ENCODE measurements at places on chromosomes 2 and 18. TPM values are rescaled to one million over a fixed set of nuclear protein-coding genes. Genes with fewer than 3 reads are reported as not detected.

DNA sequence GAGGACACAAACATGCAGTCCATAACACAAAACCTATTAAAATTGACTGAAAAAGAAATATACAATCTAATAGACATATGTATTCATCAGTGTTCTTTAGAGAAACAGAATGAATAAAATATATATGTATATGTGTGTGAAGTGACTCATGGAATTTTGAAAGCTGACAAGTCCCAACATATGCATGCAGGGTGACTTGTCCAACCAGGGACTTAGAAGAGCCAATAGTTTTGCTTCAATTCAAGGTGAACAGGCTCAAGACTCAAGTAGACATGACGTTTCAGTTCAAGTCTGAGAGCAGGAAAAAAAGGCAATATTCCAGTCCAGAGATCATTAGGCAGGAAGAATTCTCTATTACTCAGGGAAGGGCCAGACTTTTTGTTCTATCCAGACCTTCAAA lies 271.2 kb upstream of the SETBP1 start:
- H3K4me1 ChIP-seq: no peaks in the 10 kb centered on the region
- H3K27ac ChIP-seq: no peak overlapping the region
- H3K27me3 ChIP-seq: no peaks in the 10 kb centered on the region
- no peak for DNase-seq
- H3K4me3 ChIP-seq: no peak overlapping the region

DNA sequence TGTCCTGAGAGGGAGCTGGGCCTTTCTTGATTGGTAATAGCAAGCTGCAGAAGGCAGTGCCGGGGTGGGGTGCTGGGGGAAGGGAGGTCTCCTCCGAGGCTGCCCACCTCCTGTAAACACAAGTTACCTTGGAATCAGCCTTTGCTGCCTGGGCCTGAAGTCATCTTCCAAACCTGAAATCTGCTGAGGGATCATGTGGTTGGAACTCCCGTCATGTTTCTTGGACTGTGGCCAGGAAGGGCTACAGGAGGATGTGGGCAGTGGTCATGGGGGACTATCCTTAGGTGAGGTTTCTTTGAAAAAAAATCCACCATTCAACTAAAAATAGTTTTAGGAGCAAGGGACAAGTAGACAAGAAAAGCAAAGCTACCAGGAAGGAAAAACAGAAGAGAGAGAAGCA lies 74.2 kb downstream of the CDK15 start:
- no peaks in the 10 kb centered on the region for H3K27me3 ChIP-seq
- no peak for DNase-seq
- peaks cover 40% of the 10 kb centered on the region for H3K4me1 ChIP-seq
- peak overlapping the region; percentile 52 for H3K27ac ChIP-seq

- H3K27ac ChIP-seq: no peak overlapping the region
- H3K27me3 ChIP-seq: no peaks in the 10 kb centered on the region
- no peaks in the 10 kb centered on the region for H3K4me1 ChIP-seq
- H3K36me3 ChIP-seq: peaks cover 12% of the 10 kb centered on the region
- H3K4me3 ChIP-seq: no peak overlapping the region
Observed at GRCh38 chr18:79259218-79259617, 136.5 kb upstream of the NFATC1 start.

DNA sequence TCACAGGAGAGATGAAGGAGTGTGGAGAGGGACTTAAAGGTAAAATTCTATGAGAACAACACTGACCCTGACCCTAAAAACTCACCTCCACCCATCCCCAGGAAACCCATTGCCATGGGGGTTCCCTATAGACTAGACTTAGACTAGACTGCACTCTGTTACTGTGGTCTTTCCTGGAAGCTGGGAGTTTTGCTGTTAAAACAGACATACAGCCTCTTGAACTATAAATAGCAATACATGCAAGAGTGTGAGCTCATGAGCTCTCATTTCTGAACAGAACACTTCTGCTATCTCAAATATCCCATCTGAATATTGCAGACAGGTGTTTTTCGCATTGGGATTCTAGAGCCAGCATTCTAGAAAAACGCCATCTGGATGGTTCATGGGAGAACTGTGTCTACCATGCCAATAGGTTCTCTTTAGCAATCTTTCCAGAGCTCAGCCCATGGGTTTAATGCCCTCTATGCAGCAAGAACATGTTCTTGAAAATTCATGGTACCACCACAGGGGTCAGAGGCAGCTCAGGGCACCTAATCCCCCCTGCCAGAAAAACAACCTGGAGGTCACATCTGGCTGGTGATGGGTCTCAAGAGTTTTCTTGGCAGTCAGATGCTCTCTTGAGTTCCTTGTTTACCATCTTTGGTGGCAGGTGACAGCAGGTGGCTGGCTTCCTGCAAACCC lies 51.9 kb downstream of the SLC14A2 start:
- no peaks in the 10 kb centered on the region for H3K27me3 ChIP-seq
- H3K27ac ChIP-seq: no peak overlapping the region
- H3K36me3 ChIP-seq: no peaks in the 10 kb centered on the region
- no peak overlapping the region for H3K4me3 ChIP-seq
- no peaks in the 10 kb centered on the region for H3K4me1 ChIP-seq

DNA sequence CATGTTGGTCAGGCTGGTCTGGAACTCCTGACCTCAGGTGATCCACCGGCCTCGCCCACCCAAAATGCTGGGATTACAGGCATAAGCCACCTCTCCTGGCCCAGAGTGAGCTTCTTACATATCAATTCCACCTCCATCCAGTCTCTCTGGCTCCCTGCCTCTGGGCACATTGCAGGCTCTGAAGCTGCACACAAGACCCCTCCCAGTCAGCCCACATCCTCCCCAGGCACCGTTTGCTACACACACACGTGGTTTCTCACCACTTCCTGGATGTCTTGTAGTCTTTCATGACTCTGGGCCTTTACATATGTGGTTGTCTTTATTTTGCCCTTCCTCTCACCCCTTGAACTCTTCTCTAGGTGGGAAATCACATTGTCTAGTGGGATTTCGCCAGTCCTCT lies 64.0 kb upstream of the CABLES1 start:
- no peaks in the 10 kb centered on the region for H3K27me3 ChIP-seq
- no peaks in the 10 kb centered on the region for H3K4me1 ChIP-seq
- no peaks in the 10 kb centered on the region for H3K36me3 ChIP-seq
- H3K4me3 ChIP-seq: no peak overlapping the region
- peak; percentile 69 for DNase-seq
- H3K27ac ChIP-seq: no peak overlapping the region

DNA sequence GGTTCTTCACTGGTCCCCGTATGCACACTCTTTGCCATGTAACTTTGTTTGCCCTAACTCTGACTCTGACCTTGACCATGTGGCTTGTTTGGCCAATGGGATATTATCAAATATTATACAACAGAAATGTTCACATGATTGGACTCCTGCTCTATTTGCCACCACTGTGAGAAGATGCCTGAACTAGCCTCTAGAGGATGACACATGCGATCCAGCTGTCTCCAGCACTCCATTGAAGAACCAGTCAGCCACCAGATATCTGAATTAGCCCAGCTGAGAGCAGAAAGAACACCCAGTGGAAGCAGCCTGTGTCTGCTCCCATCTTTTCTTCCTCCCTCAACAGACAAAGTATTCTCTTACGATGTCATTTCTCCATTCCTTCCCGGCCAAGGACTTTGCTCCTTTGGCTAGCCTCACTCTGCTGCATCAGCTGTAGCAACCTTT lies 412.1 kb downstream of the IRS1 start:
- DNase-seq: no peak
- H3K4me3 ChIP-seq: no peak overlapping the region
- no peaks in the 10 kb centered on the region for H3K4me1 ChIP-seq
- H3K36me3 ChIP-seq: no peaks in the 10 kb centered on the region
- H3K27me3 ChIP-seq: no peaks in the 10 kb centered on the region

DNA sequence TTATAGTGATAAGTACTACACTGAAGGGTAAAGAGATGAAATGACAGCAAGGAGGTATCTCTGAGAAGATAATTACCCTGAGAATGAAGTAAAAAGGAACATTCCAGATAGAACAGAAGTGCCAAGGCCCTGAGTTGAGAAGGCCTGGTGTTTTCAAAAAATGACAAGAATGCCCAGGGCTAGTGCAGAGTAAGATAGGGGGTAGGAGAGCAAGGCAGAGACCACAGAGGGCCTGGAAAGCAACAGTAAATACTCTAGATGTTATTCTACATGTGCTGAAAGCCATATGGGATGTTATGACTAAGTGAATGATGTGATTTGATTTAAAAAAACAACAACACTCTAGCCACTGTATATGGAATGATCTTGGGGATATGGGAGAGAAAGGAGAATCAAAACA lies 52.3 kb downstream of the BAZ2B start:
- no peak for DNase-seq
- no peaks in the 10 kb centered on the region for H3K36me3 ChIP-seq
- H3K27me3 ChIP-seq: no peaks in the 10 kb centered on the region
- H3K27ac ChIP-seq: no peak overlapping the region

GRCh38 chr2:16438613-16439321 lies 226.9 kb downstream of the CYRIA start:
- H3K27me3 ChIP-seq: no peaks in the 10 kb centered on the region
- H3K27ac ChIP-seq: no peak overlapping the region
- peaks cover 2% of the 10 kb centered on the region for H3K4me1 ChIP-seq

DNA sequence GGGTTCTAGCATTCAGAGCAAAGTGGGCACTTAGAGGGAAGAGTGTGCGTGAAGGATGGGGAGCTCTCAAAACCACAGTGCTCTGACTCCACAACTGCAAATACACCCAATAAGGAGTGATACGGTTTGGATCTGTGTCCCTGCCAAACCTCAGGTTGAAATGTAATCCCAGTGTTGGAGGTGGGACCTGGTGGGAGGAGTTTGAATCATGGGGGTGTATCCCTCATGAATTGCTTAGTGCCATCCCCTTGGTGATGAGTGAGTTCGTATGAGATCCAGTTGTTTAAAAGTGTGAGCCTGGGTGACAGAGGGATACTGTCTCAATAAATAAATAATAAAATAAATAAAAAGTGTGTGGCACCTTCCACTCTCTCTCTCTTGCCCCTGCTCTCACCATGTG lies 50.3 kb upstream of the CCDC85A start:
- no peak for DNase-seq
- no peaks in the 10 kb centered on the region for H3K27me3 ChIP-seq
- no peak overlapping the region for H3K27ac ChIP-seq
- no peaks in the 10 kb centered on the region for H3K36me3 ChIP-seq
- no peak overlapping the region for H3K4me3 ChIP-seq

GRCh38 chr18:57436965-57437333 lies 1.8 kb downstream of the ONECUT2 start:
- H3K4me1 ChIP-seq: peaks cover 37% of the 10 kb centered on the region
- H3K27me3 ChIP-seq: peaks cover 87% of the 10 kb centered on the region
- H3K4me3 ChIP-seq: no peak overlapping the region

DNA sequence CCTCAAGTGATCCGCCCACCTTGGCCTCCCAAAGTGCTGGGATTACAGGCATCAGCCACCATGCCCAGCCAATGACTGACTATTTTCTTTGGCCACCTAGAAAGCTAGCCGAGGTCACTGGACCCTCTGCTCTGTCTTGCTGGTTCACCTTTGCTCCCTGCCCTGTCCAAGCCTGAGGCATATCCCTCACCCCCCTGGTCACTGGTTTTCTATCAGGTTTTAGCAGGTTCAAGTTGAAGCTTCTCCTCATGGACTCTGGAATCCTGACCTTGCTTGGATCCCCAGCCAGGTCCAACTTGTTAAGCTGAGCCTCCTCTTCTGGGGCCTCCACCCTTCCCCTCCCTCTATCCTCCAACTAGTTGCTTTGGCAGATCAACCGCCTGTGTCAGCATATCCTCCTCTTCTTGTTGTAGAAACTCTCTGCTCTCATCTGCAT lies 33.4 kb downstream of the PAX8 start:
- DNase-seq: peak; percentile 48
- H3K27me3 ChIP-seq: no peaks in the 10 kb centered on the region
- no peak overlapping the region for H3K4me3 ChIP-seq
- H3K27ac ChIP-seq: no peak overlapping the region
- H3K36me3 ChIP-seq: no peaks in the 10 kb centered on the region

- no peak overlapping the region for H3K4me3 ChIP-seq
- no peak for DNase-seq
- no peaks in the 10 kb centered on the region for H3K4me1 ChIP-seq
- H3K27me3 ChIP-seq: peaks cover 3% of the 10 kb centered on the region
- H3K27ac ChIP-seq: no peak overlapping the region
- H3K36me3 ChIP-seq: no peaks in the 10 kb centered on the region
Observed at GRCh38 chr2:904246-905024, 46.2 kb upstream of the SNTG2 start.

DNA sequence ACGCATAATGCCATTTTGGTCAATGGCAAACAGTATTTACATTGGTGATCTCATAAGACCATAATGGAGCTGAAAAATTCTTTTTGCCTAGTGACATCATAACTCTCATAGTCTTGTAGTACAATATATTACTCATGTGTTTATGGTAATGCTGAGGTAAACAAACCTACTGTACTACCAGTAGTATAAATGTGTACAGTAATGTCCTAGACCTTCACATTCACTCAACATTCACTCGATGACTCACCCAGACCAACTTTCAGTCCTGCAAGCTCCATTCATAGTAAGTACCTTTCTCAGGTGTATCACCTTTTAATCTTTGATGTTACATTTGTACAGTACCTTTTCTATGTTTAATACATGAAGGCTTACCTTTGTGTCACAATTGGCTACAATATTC lies 558.2 kb upstream of the PIK3C3 start:
- no peak overlapping the region for H3K27ac ChIP-seq
- DNase-seq: no peak
- H3K27me3 ChIP-seq: no peaks in the 10 kb centered on the region

DNA sequence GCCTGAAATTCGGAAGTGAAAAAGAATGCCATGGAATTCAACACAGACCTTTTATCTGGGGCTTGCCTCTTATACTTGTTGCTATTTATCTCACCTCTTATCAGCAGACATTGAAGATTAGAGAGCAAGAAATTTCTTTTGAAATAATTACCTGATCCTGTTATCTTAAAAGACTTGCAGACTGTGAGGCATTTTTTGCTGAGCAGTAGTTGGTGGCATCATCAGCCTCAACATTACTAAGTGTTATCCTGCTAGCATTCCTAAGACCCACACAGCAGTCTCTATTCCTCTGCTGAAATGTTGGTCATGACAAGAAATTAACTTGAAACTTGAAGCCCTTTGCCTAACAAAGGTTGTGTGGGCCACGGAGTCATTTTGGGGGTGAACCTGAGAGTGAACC lies 186.5 kb downstream of the TRIB2 start:
- no peak for DNase-seq
- H3K27me3 ChIP-seq: no peaks in the 10 kb centered on the region
- no peak overlapping the region for H3K27ac ChIP-seq
- no peaks in the 10 kb centered on the region for H3K4me1 ChIP-seq

DNA sequence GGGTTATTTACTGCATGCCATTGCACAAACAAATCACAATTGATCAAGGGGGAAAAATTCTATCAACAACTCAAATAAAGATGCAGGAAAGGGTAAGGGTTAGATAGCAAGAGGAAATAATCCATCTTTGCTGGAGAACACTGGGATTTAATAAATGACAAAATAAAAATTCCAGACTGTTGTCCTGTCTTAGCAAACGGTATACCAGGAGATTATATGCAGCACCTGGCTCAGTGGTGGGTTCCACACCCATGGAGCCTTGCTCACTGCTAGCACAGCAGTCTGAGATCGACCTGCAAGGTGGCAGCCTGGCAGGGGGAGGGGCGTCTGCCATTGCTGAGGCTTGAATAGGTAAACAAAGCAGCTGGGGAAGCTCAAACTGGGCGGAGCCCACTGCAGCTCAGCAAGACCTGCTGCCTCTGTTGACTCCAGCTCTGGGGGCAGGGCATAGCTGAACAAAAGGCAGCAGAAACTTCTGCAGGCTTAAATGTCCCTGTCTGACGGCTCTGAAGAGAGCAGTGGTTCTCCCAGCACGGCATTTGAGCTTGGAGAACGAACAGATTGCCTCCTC lies 296.5 kb upstream of the THSD7B start:
- no peak overlapping the region for H3K27ac ChIP-seq
- no peaks in the 10 kb centered on the region for H3K27me3 ChIP-seq
- no peaks in the 10 kb centered on the region for H3K4me1 ChIP-seq
- no peaks in the 10 kb centered on the region for H3K36me3 ChIP-seq
- no peak overlapping the region for H3K4me3 ChIP-seq

The GTF2A1L gene
- 3.4 TPM for total RNA-seq

The CTNNA2 gene
- total RNA-seq: 0.62 TPM

The ZNF385B gene
- total RNA-seq: 3.9 TPM

The DLX1 gene
- total RNA-seq: 0.09 TPM
